IMR-90 (cell line): ENCODE measurements at places on chromosomes 1 and 21. TPM values are rescaled to one million over a fixed set of nuclear protein-coding genes. Genes with fewer than 3 reads are reported as not detected.

The E2F2 gene
- polyA plus RNA-seq, result 0.39 and 0.51 TPM in 2 replicates

The RORC gene
- not detected in 2 replicates for polyA plus RNA-seq

The OR6K3 gene
- polyA plus RNA-seq, result not detected in 2 replicates

The SELP gene
- polyA plus RNA-seq, result not detected in 2 replicates

The MYBPHL gene
- 0.07 TPM in 1 of 2 replicates, not detected in the other for polyA plus RNA-seq

The IL19 gene
- polyA plus RNA-seq, result not detected in 2 replicates

The RGS1 gene
- not detected in 2 replicates for polyA plus RNA-seq

The SLC45A3 gene
- polyA plus RNA-seq, result 2.5 and 3.0 TPM in 2 replicates

The CASQ2 gene
- polyA plus RNA-seq, result not detected in 2 replicates

The TMEM63A gene
- polyA plus RNA-seq, result 23.3 and 23.4 TPM in 2 replicates

The ZFP69 gene
- polyA plus RNA-seq, result 1.2 TPM in 2 replicates

The NR1I3 gene
- not detected in 2 replicates for polyA plus RNA-seq

The LMX1A gene
- polyA plus RNA-seq, result not detected in 2 replicates

The TAS1R1 gene
- polyA plus RNA-seq, result 0.05 and 0.10 TPM in 2 replicates

DNA sequence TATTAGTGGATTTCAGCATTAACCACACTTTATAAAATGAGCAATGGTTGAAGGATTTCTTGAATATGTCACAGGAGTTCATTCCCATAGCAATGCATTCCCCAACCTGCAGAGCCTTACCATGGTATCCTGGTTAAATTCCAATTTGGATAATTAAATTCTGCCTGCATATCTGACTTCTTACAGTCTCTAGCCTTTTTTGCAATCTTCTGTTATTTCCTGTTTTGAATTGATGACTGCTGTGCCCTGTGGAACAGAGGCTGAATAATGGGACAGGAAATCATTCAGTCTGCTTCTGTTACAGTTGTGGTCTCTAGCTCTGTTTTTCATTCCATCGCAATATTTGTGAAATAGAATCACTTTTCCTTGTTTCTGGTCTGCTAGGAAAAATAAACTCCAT is 1823.9 kb downstream of the PLA2G4A start:
- DNase-seq, result peak; percentile 86

GRCh38 chr1:244224487-244225430 is 173.7 kb downstream of the ZBTB18 start:
- DNase-seq, result no peak

DNA sequence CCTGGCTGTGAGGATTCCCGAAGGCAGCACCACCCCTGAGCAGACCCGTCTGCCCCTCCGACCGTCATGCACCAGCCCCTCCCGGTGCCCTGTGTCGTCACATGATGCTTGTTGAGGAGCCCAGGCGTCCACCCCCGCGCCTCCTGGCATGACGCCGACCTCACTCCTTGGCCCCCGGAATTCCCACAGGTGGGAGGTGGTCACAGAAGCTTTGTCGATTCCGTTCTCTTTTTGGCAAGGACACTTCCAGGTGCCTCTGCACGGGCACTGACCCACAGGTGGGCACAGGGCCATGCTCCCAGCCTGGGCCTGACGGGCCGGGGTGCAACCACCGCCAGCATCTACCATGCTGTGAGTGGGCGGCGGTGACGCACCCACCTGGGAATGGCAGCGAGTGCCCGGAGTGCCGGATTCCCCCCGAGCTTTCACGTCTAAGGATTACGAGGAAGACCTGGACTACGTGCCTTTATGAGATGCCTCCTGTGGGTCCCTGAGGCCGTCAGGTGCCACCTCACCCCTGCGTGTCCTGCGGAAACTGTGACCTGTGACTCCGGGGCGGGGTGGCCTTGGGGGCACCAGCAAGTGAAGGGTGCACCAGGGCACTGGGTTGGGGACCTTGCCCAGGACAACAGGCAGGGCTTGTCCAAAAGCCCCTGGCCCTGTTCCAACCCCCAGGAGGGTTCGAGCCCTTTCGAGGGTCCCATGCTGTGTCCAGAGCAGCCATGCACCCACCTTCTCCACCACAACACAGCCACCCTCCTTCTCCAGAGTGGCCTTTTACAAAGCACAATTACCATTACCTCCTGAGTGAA is 31.4 kb upstream of the COL6A1 start:
- no peak for DNase-seq

- DNase-seq, result no peak
Observed at GRCh38 chr1:86089765-86090164, 66.8 kb downstream of the COL24A1 start.

DNA sequence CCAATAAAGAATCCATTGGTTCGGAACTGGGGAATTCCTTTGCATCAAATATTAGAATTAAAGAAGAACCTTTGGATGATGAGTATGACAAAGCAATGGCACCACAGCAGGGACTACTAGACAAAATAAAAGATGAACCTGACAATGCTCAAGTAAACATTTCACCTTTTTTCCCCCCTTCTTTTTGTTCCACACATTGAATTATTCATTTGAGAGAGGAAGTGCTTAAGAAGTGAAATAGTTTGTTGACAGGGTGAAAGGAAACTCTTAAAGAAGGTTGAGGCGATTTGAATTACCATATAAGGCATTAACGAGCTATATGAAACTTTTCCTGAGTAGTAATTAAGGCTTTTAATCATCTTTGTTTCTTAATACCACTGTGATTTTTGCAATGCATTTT is 93.1 kb downstream of the ZMYM4 start:
- no peak for DNase-seq

GRCh38 chr1:226633541-226634165 is 85.1 kb downstream of the STUM start:
- DNase-seq, result no peak

DNA sequence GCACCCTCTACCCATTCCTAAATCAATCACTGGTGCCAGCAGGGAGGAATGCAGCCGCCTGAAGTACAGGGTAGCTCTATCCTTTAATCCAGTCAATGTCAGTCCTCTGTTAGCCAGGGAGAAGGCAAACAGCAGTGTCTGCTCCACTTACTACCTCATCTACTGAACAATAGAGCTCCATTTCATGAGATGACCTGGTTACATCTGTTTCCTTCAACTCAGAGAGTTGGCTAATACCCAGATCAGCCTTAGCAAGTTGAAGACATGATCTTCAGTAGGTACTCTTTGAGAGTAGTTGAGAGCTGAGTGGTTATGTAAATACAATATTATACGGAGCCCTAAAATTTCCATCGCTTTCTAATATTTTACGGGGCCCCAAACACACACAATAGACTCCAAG is 46.1 kb upstream of the CD34 start:
- no peak for DNase-seq

DNA sequence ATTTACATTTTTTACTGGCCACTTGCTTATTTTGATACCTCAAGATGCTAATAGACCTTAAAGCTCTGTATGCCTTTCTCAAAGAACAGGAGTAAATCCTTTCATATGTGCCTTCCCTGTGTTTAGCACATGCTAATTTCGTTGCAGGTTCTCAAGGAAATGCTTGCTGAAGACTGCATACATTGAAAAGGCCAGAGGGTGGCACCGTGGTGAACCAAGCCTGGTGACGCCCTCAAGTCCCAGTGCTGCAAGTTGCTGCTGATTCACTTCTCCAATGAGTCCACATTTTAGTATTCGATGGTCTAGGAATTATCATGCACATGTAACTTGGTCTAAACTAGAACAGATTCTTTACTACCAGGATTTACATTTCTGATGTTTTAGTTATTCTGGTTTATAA is 94.1 kb downstream of the CLDN17 start:
- DNase-seq, result no peak

- DNase-seq, result no peak
Observed at GRCh38 chr1:17139637-17140036, 20.4 kb upstream of the PADI2 start.

- no peak for DNase-seq
Observed at GRCh38 chr1:228217551-228218344, 9.9 kb downstream of the OBSCN start.

GRCh38 chr21:33972539-33972938 is 56.9 kb upstream of the ATP5PO start:
- no peak for DNase-seq

- peak; percentile 42 for DNase-seq
Observed at GRCh38 chr1:43558346-43558841, 27.7 kb downstream of the PTPRF start.

- DNase-seq, result peak; percentile 69
Observed at GRCh38 chr1:244833734-244834542, 1.5 kb upstream of the COX20 start.

DNA sequence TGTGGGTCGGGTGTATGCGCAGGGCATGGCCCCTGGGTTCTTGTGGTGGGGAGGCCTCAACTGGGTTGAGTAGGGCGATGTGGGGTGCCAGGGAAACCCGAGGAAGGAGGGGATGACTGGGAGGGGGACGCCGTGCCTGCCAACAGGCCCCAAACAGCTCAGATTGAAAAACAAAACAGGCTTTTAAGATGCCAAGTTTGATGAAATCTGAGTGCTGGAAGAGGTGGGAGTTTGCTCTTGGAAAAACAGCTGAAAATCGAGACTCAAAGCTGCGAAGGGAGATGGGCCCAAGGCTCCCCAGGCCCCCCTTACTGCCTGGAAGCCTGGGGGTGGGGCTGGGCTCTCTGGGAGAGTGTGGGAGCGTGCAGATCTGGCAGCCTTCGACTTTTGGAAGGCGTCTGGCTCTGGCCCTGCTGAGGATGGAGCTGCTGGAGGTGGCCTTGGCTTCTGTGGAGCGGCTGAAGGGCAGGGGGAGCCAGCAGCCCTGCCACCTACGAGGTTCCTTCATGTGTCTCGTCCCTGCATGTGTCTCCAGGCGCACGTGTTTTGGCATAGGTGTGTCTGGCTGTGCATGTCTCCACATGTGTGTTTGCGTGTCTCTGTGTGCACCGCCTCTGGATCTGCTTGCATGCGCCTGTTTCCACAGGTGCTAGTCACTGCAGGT is 33.3 kb downstream of the PTPRF start:
- DNase-seq, result no peak

GRCh38 chr1:43305461-43305860 is 4.7 kb downstream of the TIE1 start:
- no peak for DNase-seq

DNA sequence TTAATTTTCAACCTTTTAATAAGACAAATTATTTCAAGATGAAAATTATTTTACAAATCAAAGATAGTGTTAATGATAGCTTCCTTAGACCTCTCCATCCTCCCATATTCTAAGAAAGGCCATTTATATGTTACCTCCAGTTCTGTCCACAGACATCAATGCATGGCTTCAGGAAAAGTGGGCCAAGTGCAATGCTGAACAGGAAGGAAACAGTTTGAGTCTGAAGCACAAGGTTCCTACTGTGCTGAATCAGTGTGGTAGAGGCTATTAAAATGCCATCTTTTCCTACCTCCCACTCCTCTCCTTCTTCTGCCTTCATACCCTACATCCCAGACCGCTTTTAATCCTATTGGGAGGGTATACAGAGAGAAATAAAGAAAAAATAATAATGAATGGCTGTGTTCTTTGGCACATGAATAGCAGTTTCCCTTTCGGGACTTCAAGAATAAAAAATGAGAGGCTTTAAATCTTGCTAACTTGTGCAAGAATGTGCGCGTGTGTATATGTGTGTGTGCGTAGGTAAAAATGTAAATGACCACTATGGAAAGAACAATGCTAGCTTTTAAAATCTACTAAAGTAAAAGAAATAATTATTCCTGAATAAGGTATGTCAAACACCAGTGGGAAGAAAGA is 62.6 kb upstream of the C1orf105 start:
- no peak for DNase-seq

GRCh38 chr1:206923009-206923960 is 1.5 kb upstream of the FCMR start:
- DNase-seq, result no peak

DNA sequence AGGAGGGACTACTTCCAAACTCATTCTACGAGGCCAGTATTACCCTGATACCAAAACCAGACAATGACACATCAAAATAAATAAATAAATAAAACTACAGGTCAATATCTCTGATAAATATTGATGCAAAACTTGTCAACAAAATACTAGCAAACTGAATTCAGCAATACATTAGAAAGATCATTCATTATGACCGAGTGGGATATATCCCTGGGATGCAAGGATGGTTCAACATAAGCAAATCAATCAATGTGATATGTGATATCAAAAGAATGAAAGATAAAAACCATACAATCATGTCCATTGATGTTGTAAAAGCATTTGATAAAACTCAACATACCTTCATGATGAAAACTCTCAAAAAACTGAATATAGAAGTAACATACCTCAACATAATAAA is 36.7 kb downstream of the NME7 start:
- no peak for DNase-seq

DNA sequence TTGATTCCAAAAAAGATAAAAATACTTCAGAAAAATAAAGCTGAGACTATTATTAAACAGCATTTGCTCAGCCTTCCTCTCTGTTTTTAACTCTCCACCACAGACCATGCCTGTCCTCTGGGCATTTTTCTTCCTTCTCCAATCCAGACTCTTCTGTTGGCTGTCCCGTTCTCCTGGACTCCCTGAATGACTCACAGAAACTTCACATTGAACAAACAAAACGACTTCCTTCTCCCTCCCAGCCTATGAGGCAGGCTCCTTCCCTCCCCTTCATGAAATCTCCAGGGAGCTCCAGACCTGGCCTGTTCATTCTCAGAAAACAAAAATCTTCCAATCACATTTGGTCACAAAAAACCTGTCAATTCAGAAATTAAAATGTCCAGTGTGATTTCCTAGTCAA is 421.3 kb downstream of the NPHP4 start:
- no peak for DNase-seq

- DNase-seq, result no peak
Observed at GRCh38 chr1:80523861-80524260, 1276.9 kb upstream of the ADGRL2 start.

DNA sequence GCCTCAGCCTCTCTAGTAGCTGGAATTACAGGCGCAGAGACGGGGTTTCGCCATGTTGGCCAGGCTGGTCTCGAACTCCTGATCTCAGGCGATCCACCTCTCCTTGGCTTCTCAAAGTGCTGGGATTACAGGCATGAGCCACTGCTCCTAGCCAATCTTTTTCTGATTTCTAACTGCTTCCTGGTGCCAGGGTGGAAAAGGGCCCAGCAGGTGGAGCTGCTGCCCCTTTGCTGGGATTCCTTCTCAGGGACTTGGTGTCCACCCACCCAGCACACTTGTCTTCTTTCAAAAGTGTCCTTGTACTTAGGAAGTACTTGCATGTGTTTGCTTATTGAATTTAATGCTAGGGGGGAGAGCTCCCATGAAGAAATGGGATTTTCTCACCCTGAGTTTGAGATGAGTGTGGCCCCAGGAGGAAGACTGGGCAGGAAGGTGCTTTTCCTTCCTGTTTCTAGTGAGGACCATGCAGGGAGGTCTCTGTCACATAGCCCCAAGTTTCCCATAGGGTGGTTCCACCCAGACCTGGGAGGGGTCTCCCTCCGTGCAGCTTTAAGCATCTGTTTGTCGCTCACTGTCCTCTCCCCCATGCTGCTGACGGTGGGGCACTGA is 14.2 kb downstream of the UTP11 start:
- DNase-seq, result peak; percentile 57

- no peak for DNase-seq
Observed at GRCh38 chr1:7089497-7089896, 304.2 kb downstream of the CAMTA1 start.

- no peak for DNase-seq
Observed at GRCh38 chr1:159783724-159784123, 3.0 kb downstream of the DUSP23 start.
